ENCODE measurements at places on chromosomes 16 and 17.

- DNase-seq: no peak
These were observed 912.6 kb upstream of the SOX9 start for GRCh38 chr17:71208111-71208704.

- DNase-seq: no peak
These were observed 32.8 kb downstream of the GPT2 start for GRCh38 chr16:46916980-46917379.

GRCh38 chr16:15856901-15857698 lies at the start of gene MYH11:
Gene MYH11, minus strand, starts transcription at chr16:15857028. Its CDS starts 18,776 bp downstream, at chr16:15838252.
- DNase-seq: no peak

- DNase-seq: no peak
These were observed 21.0 kb downstream of the WNT9B start for GRCh38 chr17:46872421-46872820.

GRCh38 chr17:60390186-60390585 lies 1.7 kb downstream of the USP32 start:
- DNase-seq: no peak

- DNase-seq: no peak
These were observed 38.7 kb downstream of the ZFPM1 start for GRCh38 chr16:88491560-88492310.

DNA sequence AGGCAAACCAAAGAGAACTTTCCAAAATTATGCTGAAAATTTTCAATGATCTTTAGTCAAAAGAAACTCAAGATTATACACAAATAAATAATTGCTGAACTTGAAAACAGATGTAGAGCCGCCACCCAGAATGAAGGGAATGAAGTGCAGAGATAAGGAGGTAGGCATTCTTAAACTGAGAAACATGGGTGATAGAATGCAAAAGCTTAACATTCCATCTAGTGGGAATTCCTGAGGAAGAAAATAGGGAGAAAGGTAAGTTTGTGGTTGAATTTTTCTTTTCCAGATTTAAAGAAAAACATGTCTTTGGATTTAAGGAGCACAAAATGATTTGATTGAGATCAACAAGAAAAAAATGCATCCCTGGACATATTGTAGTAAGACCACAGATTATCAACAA lies 108.3 kb downstream of the ELAC2 start:
- DNase-seq: no peak
